Urinary bladder (tissue), 4 donors: ENCODE measurements at places on chromosomes 16 and 17. TPM values are rescaled to one million over a fixed set of nuclear protein-coding genes. Genes with fewer than 3 reads are reported as not detected.

Gene GNPTG
- 28.0 TPM for total RNA-seq

Gene TBC1D28
- not detected for total RNA-seq

Gene KRT25
- not detected for total RNA-seq

Gene ATP5PD
- total RNA-seq: 136 TPM

Gene SOX8
- total RNA-seq: 12.4 TPM

Gene GNGT2
- total RNA-seq: 0.42 TPM

Gene CD7
- 0.69 TPM for total RNA-seq

Gene SLFN12L
- 3.6 TPM for total RNA-seq

Gene ALOX12
- not detected for total RNA-seq
